ENCODE measurements at places on chromosomes 2 and 18.
A peak's percentile ranks its signal among the peaks of the same experiment; 100 is the strongest.

DNA sequence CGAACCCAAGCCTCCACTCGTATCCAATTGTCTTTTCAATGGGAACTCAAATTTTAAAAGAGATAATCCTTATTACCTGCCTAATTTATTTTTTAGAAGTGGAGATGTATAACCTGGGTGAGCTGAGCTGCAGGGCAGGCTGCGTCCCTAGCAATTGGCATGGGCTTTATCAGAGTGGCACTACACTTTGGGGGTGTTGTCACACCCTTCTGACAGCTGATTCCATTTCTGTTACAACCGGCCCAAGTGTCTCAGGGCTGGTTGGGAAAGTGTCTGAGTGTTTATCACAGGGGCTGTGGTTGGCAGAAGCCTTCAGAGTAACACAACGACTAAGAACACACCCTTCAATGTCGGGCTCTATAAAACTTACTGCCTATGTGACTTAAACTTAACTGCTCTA is 295.0 kb downstream of the SMAD2 start:
- no peak for DNase-seq

GRCh38 chr2:138274421-138275291 is 226.9 kb upstream of the SPOPL start:
- no peak for DNase-seq

DNA sequence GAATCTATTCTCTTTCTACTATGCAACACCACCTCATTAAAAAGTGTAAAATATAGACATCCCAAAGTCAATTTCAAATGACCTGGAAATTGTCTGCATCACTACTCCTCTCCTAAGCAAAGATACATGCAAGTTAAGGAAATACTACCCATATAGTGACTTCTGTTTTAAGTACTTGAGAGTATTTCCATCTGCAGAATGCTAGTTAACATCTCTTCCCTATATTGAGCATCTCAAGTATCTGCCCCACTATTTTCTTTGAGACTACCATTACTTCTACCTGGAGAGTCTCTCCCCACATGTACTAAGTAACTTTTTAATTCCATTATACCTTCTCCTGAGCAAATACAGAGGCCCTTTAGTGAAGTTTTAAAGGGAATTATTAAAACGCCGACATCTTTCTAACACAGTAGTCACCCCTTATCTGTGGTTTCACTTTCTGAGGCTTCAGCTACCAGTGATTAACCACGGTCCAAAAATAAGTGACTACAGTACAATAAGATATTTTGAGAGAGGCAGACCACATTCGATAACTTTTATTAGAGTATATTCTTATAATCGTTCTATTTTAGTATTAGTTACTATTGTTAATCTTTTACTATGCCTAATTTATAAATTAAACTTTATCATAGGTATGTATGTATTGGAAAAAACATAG is 21.8 kb downstream of the CWC22 start:
- no peak for DNase-seq

GRCh38 chr2:8363161-8363560 is 318.7 kb upstream of the ID2 start:
- DNase-seq, result no peak

GRCh38 chr2:12488352-12489318 is 228.1 kb upstream of the TRIB2 start:
- DNase-seq, result peak; percentile 57

DNA sequence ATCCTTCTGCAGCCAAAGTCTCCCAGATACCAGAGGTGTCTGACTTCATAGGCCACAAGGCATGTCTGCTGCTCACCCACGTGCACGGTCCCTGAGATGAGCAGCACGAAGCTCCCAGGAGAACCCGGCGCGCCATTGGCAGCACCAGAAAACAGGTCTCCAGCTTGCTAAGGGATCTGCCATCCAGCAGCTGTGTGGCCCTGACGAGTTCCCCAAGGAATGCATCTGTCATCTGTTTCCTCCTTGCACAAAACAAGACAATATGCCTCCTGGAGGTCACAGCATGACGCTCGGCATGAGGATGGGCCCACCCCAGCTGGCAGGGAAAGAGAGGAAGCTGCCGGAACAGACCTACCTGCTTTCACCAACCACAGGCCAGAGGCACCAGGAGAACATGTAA is 29.2 kb downstream of the HS6ST1 start:
- no peak for DNase-seq

DNA sequence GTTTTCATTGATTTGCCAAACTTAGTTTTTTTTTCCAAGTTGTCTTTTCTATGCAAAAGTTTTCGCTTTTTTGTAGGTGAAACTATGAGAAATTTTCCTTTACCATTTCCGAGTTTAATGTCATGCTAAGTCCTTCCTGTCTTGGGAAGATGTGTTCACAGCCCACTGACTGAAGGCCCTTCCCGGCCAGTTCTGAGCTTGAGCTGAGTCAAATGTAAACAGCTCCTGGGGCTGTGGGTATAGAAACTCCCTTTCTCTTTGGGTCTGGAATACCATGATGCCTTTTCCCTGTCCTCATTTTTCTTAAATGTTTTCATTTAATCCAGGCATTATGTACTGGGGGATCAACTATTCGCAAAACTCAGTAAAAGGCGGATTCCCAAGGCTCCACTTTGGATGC is 69.8 kb upstream of the IL1R1 start:
- DNase-seq, result no peak

- DNase-seq, result no peak
Observed at GRCh38 chr2:132253496-132254305, 91.9 kb upstream of the ANKRD30BL start.
